GM12864 (cell line): ENCODE measurements at places on chromosomes 1 and 21.
A peak's percentile ranks its signal among the peaks of the same experiment; 100 is the strongest.

GRCh38 chr1:237921306-237921705 is 30.6 kb upstream of the ZP4 start:
- DNase-seq: no peak

DNA sequence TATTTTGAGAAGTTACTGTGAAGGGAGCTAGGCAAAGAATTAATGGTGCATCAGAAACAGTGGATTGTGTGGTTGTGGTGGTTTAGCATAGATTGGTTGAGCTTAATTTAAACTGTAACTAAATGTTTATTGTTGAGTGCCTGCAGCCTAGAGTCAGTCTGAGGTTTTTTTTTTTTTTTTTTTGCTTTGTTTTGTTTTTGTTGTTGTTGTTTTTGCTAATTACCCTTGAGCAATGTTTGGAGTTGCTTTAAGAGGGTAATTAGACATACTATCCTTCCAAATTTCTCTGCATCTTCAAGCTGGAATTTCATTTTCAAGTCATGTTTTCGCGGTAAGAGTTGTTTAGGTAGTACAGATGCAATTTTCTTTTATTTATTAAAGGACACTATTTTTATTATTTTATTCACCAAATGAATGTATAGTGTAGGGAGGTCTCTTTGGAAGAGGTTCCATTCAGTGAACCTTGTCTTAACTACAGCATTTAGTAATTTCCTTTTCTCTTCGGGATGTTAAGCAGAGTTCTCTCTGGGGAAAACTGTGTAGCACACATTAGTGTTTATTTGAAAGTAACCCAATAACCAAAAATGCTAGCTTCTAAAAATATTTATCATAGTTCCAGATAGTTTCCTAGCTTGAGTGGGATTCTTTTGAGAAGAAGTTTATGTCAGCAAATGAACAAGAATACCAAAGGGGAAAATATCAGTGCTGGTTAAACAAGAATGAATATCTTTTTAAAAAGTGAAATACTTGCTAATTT is 82.3 kb downstream of the CLIC4 start:
- no peak for DNase-seq

- DNase-seq: peak; percentile 2
These were observed 14.4 kb downstream of the SLC5A9 start for GRCh38 chr1:48236716-48237470.

DNA sequence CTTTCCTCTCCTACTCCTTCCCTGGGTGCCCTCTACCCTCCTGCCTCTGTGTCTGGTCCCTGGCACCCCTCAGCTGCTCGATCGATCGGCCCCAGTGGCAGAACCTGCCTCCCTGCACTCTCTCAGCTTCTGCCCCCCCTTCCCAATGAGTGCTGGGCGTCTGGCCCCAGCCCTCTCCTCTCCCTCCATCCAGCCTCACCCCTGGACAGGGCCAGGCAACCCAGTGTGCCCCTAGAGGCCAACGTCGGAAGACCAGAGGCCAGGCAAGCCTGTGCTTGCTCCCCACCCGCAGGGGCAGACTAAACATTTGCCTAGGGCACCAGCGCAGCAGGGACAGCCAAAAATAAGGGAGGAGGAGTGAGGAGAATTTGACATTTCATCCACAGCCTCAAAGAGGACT is 43.5 kb downstream of the LGR6 start:
- no peak for DNase-seq

GRCh38 chr1:160189649-160190625 is at the start of gene CASQ1:
CASQ1 (plus strand) TSS chr1:160190575; CDS start chr1:160190752, 177 bp downstream.
- no peak for DNase-seq

GRCh38 chr1:222995236-222995580 is 147.8 kb downstream of the TLR5 start:
- no peak for DNase-seq

GRCh38 chr1:237861944-237862343 is 28.8 kb downstream of the ZP4 start:
- DNase-seq: no peak

DNA sequence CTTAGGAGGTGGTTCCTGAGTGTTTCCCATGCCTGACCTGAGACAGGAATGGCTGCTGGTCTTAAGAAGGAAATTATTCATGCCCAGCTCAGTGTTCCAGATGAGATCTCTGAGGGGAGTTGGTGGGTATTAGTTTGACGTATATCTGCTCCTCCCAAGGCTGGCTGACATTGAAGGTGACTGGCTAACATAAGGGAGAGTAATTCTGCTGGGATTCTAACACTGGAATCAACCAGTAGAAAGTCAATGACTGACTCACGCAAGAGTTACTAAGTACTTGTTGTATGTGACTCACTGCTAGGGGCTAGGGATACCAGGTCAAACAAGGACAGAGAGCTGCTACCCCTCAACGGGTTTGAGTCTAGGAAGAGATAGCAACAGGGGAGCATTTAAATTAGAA is 177.3 kb downstream of the CACNA1E start:
- DNase-seq: no peak

- no peak for DNase-seq
These were observed 125.3 kb upstream of the ETS2 start for GRCh38 chr21:38680401-38680800.

DNA sequence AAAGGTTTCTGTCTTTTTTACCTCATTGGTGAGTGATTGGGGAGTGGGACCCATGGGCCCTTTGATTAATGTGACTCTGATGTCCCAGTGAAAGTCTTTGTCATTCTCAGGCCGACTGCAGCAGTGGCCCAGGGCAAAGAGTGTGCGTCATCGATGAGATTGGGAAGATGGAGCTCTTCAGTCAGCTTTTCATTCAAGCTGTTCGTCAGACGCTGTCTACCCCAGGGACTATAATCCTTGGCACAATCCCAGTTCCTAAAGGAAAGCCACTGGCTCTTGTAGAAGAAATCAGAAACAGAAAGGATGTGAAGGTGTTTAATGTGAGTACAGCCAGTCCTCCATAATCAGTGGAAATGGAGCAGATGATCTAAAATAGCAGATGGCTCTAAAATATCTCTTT is 19.4 kb downstream of the NTPCR start:
- DNase-seq: no peak

GRCh38 chr1:224114787-224115175 is 870 bp downstream of the FBXO28 start:
- no peak for DNase-seq

DNA sequence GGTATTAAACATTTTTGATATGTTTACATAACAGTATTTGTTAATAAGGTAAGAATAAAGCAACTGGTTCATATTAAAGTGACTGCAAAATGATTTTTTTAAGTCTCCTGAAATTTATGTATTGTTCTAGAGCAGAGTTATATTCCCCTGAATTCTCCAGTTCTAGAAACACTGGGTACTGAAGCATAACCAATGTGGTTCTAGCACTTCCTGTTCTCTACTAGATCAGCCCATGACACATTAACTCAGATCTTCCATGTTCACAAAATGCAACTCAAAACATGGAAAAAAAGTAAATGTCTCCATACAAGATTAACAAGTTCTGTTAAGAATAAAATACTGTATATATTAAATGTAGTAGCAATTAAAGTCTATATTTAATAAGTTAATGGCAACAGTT is 3.9 kb downstream of the NEGR1 start:
- DNase-seq: no peak

GRCh38 chr1:39490596-39491145 is 765 bp upstream of the BMP8A start:
- no peak for DNase-seq

DNA sequence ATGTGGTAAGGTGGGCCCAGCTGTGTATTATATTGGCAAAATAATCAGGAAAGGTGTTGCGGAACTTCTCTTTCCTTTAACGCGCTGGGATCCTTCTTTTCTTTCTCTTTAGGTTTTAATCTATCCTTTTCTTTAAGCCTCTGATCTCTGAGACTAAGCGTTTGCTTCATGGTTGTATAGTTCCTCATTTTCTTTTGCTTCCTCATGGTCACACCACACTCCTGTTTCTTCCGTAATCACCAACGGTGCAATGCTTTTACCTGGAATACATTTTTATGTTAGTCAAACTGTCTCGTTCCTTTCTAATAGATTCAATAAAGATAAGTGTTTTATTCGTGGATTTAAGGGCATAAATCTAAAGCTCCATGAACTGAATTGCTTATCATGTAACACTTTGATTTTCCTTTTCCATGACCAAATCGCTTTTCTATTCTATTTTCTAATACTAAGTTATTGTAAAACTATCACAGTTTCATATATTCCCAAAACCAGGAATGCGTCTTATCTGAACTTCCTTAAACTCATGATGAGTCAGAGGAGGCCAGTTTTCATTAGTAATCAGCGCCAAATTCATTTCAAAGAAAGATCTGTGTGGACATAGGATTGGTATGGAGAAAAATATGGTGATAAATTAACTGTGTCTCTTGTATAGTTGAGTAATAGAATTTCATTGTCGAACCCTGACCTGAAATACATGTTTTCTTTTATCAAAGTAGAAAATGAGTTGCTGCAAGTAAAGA is 12.2 kb downstream of the SDCCAG8 start:
- no peak for DNase-seq

DNA sequence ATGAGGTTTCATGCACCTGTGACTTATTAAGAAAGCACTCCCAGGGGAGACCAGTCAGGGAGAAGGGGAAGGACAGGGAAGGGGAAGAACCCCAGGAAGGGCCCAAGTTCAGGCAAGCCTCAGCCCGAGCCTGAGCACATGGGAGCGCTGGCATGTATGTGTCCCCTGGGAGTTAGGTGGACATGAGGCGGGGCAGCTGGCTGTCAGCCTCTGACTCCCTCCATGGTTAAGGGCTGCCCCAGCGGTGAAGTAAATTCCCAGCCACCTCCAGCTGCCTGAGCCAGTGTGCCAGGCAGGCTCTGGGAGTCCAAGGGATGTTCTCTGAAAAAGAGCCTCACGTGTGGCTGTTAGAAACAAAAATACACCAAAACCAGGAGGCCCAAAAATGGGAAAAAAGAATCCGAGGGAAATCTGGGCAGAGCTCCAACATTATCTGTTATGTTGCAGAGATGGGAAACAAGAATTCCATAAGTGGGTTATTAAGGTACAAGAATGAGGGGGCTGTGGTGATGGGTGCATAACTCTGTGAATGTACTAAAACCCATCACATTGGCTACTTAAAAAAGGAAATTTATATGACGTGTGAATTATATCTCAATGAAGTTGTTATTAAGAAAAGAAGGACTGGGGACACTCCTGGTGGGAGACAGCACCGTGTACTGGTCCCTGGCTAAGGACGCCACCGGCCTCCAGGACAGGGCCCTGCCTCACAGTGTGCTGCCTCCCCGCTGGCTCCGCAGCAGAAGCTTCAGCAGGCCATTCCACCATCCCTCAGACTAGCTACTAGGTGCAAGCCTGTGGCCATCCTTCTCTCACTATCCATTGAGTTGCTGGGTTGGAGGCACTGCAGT is 18.7 kb downstream of the DMRTB1 start:
- no peak for DNase-seq

- DNase-seq: no peak
These were observed 6.1 kb downstream of the GJC2 start for GRCh38 chr1:228155596-228156514.

GRCh38 chr1:112855152-112855828 is 100.7 kb downstream of the SLC16A1 start:
- DNase-seq: no peak

DNA sequence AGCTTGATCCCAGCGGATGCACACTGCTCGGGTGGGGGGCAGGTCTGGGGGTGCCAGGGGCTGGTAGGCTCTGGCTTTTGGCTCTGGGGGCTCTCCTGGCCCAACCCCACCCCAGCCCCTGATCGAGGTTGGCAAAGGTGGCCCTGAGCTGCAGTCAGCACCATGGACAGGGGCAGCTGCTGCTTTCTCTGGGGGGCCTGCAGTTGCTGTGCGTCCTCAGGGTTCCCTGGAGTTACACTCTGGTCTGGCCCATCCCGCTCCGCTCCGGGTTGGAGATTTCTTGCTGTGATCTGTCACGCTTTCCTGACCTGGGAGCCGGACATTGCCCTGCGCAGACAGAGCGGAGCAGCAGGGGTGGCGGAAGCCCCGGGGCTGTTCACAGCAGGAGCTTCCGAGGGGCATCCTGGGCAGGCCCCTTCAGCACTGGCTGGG is 8.0 kb upstream of the PLCH2 start:
- DNase-seq: no peak

- DNase-seq: no peak
These were observed 47.8 kb upstream of the SRSF10 start for GRCh38 chr1:24027838-24028468.

DNA sequence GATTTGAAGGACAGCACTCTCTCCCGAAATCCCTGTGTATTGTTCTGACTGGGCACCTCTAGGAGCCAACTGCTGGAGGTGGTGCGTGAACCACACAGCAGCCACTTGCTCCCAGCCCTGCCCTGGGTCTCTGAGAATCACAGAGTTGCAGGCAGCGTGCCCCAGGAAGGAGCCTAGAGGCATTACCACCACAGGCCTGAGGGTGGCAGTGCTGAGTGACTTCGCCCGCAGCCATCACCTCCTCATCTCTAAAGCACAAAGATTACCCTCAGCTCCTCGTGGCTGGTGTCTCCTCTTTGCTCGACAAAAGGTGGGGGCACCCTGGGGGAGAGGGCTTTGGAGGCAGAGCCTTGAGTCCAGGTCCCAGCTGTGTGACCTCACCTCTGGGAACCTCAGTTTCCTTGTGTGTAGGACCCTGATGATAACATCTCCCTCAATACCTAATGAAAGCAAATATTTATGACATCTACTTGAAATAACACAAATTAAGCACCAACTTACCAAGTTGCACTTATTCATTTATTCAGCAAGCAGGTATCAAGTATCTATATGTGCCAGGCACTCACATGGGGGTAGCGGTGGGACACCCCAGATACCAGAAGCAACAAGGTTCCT is 86.3 kb downstream of the VWA5B1 start:
- no peak for DNase-seq

GRCh38 chr1:64515427-64515826 is 45.5 kb downstream of the CACHD1 start:
- DNase-seq: no peak

DNA sequence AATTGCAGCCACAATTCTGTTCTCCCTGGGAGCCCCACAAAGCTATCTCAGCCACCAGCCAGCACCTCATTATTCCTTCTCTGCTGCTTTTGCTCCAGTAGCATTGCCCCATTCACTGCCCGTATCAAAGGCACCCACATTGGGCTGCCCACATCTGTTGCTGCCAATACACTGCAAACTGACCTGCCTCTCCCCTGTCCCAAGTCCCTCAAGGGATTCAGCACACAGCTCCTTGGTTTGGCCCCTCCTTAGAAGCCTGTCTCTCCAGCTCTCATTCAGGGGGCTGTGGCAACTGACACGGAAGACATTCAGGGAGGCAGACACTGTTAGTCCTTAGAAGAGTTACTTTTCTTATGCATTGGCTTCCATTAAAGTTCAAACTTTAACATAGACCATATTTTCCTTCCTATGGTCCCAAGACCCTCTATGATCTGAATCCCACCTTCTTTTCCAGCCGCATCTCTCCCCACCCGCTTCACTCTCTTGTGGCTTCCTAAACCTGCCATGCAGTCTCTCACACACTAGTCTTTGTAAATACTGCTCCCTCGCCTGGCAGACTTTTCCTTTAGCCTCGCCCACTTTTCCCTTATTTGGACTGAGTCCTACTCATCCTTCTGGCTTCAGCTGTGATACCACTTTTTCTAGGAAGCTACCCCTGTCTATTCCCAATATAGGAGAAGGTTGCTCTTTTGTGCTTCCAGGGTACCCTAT is 19.3 kb upstream of the KLHDC8A start:
- DNase-seq: no peak
